ENCODE measurements at places on chromosomes 1 and 21.

DNA sequence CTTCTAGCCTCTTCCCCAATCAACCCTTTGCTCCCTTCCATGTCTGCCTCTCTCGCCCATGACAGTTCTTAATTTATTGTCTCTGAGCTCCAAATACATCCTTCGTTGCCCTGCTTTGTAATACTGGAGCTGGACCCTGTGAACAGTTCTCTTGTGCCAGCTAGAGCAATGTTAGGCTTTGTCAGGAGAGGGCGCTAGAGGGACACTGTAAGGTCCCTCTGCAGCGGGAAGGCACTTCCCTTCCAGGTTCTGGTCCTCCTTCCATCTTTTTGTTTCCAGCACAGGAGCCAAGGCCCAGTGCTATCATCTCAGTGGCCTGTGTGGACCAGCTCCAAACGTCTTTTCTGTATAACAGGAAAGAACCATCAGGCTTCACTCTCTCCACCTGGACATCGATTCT, 95.9 kb downstream of the PTPRU start:
- DNase-seq, result peak; percentile 55

- DNase-seq, result no peak
Observed at GRCh38 chr1:13487143-13487868, 26.5 kb downstream of the LRRC38 start.

- DNase-seq, result no peak
Observed at GRCh38 chr21:41189150-41189745, 21.3 kb downstream of the BACE2 start.

DNA sequence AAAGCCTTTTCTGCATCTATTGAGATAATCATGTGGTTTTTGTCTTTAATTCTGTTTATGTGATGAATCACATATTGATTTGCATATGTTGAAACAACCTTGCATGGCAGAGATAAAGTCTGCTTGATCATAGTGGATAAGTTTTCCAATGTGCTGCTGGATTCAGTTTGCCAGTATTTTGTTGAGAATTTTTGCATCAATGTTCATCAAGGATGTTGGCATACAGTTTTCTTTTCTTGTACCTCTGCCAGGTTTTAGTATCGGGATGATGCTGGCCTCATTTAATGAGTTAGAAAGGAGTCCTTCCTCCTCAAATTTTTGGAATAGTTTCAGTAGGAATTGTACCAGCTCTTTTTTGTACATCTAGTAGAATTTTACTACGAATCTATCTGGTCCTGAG, 55.0 kb downstream of the COL24A1 start:
- DNase-seq, result no peak

DNA sequence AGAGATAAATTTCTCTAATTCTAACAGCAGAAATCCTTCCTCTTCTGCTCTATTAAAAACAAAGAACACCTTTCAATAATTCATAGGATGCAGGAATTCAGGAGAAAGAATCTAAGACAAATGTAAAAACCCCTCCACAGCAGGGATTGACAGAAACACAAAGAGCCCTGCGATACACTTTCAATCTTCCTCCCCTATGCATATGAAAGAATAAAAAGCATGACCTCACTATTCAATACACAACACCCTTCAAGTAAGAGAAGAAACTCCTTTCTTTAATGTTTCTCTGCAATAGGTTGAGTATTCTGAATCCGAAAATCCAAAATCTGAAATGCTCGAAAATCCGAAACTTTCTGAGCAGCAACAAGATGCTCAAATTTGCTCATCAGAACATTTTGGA, 17.1 kb downstream of the SRSF4 start:
- no peak for DNase-seq
